ENCODE measurements at places on chromosomes 5 and 9.

GRCh38 chr9:114506082-114506390 lies 763 bp upstream of the WHRN start:
- no peak for DNase-seq

DNA sequence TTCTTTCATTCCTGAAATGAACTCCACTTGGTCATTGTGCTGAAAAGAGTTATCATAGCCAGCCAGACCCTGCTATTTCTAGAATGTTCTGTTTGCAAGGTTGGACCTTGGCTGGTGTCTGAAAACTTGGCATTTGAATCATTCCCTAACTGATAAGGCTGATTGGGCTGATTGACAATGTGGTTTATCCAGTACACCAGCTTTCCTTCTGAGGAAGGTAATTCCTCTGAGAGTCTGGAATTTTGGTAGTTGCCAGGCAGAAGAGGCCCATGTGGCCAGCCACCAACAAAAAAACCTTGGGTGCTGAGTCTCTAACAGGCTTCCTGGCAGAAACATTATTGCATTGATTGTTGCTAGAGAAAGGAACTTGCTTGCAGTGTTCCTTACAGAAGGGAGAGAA lies 15.3 kb downstream of the SEC61B start:
- no peak for DNase-seq

DNA sequence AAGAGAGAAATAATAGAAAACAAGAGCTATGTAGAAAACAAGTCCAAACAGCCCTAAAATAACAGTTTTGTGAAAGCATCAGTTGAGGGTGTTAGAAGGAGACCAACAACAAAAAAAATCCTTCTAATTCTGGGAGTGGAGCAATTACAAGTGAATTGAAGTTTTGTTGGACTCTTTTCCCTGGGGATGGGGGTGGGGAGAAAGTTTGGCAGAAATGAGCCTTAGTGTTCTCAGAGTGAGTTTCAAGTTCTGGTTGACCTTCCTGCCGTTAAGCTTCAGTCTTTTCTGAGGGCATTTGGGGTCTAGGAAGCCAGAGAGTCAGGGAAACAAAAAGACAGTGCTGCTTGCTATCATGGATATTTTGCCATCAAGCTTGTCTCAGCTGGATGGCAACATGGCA lies 106.3 kb upstream of the TRIM32 start:
- DNase-seq, result no peak

DNA sequence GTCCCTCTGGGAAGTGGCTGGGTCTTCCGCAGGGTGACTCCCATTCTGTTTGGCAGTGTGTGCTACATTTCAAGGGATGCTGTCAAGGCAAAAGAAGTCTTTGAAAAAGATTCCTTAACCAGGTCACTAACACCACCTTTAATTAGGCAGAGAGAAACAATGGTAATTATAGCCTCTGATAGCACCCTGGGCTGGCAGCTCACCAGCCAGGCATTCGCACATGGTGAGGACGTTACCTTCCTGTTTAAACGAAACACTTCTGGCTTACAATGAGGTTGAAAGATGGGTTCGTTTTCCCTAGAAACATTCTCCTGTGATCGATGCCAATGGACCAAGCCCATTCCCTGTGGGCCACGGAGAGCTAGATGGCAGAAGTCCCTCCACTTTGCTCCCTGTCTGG lies 230.1 kb upstream of the PANK3 start:
- no peak for DNase-seq

GRCh38 chr5:81371354-81371876 lies 22.5 kb downstream of the ACOT12 start:
- no peak for DNase-seq

- no peak for DNase-seq
Observed at GRCh38 chr9:22512495-22512894, 65.9 kb downstream of the DMRTA1 start.
